ENCODE measurements at places on chromosomes 11 and 22.

- no peak for DNase-seq
Observed at GRCh38 chr11:17272801-17273200, 3.7 kb upstream of the NUCB2 start.

DNA sequence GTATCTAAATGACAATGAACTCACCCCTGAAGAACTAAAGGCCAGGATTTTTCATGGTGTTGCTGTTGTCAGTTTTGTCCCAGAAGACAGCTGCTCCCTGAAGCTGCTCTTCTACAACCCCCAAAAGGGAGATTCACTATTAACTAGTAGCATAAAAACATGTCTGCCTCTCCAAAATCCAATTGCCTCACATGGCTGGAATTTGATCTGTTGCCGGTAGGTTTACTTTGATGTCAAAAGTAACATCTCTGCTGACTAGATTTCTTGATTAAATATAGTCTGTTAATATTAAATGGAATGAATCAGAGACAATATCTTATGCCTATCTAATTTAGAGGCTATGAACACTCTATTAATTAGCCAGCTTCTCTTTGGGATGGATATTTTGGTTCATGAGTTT is 425.4 kb downstream of the ETS1 start:
- DNase-seq = no peak

GRCh38 chr11:35850191-35850590 is 93.7 kb upstream of the LDLRAD3 start:
- no peak for DNase-seq

GRCh38 chr11:132072044-132072857 is 701.8 kb downstream of the NTM start:
- no peak for DNase-seq

DNA sequence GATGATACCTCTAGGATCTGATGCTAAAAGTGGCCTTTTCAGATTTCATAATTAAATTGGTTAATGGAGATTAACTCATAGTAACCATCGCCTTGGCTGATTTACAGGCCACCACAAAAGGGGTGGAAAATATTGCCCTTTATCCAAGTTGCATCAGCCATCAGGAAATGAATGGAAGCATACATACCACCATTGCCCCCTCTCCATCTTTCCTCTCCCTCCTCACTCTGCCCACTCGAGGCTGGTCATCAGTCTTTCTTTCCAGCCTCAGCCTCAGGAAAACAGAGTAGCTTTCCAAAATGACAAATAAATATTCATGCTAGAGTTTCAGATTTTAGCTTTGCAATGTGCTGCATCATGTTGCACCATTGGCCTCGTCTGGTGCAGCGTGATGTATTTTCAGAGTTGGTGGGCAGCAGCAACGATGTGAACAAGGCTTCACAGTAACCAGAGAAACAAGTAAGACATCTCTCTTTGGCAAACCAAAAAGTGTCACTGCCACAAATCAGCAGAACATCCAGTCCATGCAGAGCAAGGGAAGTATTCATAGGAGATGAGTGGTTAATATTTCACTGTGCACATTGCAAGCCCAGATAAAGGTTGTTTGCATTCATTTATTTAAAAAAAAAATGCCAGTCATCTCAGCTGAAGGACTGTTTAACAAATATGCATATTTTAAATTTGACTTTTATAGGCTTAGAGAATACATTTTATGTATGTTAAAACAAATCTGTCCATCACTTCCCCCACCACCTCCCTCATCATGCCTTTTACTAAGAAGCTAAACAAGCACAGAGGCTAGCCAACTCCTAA is 136.7 kb upstream of the FAT3 start:
- no peak for DNase-seq

DNA sequence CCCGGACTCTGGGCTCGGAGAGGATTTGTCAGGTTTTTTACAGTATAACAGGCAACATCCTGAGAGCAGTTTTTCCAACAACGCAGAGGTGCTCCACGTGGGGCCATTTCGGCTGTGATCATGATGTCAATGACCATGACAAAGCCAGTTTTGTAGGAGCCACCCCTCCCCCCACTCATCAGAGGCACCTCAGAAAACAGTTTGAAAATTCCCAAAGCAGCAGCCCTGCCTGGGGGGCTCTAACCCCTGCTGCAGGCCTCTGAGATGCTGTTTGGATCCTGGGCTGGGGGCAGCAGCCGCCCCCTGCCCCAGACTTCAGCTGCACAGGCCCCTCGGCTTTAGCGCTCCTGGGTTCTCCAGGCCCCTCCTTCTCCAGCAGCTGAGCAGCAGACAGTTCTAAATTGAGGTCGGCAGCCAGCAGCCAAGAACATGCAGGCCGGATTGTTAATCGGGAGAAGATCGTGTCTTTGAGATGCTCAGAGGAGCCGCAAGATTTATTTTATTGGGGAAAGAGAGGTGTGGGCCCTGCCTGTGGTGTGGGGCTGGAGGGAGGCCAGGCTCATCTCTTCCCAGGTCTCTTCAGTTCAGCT is 19.4 kb downstream of the NFAM1 start:
- no peak for DNase-seq

Measured in CD4-positive, alpha-beta T cell treated with Interleukin-1 beta for 1 hour (primary cell).